Left cardiac atrium (tissue), 4 donors: ENCODE measurements at places on chromosomes 13 and 19. TPM values are rescaled to one million over a fixed set of nuclear protein-coding genes. Genes with fewer than 3 reads are reported as not detected.

Gene ZNF229
- 5.6 TPM for total RNA-seq

Gene FCGBP
- total RNA-seq = 11.8 TPM

Gene ZNF90
- 1.7 TPM for total RNA-seq

Gene IL17D
- total RNA-seq = 3.2 TPM

Gene ZNF208
- total RNA-seq = 16.7 TPM

Gene CXCL17
- total RNA-seq = not detected
